GM04503 (cell line): ENCODE measurements at places on chromosomes 1 and 21.

DNA sequence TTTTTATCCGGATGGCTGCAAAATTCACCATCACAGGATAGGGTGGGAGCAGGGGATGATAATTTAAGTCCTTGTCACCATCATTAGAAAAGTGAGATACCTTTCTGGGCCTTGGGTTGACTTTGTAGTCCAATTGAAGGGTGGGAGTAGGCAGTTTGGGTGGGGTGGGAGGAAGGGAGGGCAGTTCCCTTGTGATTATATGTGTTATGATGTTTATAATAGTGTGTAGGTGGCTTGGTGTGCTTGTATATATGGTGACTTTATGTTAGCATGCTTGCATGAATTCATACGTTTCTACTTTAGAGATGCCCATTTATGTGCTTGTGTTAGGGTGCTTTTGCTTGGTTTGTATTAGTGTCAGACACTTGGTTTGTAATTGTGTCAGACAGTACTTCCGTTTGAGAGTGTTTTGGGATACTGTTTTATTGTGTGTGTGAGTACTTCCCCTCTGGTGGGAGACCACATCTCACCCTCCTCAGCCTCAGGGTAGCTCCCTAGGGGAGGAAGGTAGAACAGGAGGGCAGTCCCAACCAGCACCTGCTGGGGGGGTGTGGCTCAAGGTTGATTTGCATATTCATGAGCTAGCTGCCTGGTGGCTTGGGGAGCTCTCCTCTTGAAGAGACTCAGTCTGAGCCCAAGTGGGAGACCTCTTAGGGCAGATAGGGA is 6.3 kb upstream of the POU3F1 start:
- no peak for DNase-seq

DNA sequence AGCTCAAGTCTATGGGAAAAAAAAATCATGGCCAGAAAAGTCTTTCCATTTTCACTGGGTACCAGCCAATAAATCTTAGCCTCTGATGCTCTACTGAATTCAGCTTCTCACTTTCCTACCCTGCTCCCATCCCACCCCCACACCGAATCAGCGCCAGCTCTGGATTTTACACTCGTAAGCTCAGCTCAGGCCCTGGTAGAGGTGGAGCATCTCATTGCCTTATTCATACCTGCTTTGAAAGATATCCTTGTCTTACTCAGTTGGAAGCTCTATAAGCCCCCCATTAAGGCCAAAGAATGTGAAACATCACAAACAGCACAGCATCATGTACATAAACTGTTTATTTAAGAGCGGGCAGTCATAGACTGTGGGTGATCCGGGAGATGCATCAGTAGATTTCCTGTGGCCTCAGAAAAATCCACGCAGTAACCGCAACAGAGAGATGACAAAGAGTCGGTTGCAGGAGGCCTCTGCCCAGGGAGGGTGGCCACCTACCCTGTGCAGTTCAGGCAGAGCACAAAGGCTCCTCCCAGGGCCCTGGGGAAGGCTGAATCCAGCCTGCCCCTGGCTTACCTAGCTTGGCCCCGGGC is 36.4 kb upstream of the ETS2 start:
- DNase-seq, result no peak

GRCh38 chr1:215022741-215023141 is 59.8 kb upstream of the KCNK2 start:
- DNase-seq, result peak; percentile 86

GRCh38 chr1:22710701-22711049 is at the start of gene EPHB2:
Gene EPHB2 (plus strand): TSS chr1:22710839. CDS start chr1:22710983, 144 bp downstream.
- no peak for DNase-seq

- DNase-seq, result no peak
Observed at GRCh38 chr1:23371987-23372880, 2.6 kb upstream of the ZNF436 start.

DNA sequence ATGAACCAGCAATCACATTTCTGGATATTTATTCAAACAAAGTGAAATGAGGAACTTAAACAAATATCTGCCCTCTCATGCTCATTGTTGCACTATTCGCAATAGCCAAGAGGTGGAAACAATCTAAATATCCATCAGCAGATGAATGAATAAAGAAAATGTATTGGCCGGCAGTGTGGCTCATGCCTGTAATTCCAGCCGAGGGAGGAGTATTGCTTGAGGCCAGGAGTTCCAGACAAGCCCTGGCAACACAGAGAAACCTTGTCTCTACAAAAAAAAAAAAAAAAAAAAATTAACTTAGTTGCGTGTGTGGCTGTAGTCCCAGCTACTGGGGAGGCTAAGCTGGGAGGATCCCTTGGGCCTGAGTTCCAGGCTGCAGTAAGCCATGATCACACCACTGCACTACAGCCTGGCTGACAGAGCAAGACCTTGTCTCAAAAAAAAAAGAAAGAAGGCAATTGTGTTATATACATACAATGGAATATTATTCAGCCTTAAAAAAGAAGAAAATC is 191.4 kb downstream of the AKT3 start:
- DNase-seq, result no peak

DNA sequence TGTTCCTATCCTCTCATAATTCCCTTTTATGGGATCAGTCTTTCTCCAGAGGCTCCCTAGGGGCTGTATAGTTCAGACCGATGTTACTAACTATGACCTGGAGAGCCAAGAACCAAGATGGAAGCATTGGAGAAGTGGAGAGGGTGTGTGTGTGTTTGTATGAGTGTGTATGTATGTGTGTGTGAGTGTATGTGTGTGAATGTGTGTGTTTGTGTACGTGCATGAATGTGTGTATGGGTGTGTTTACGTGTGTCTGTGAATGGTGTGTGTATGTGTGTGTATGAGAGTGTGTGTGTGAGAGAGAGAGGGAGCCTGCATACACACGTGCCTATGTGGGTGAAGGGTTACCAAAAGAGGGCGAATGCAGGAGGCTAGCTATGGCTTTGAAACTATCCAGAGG is 4.9 kb downstream of the MYBPHL start:
- no peak for DNase-seq

DNA sequence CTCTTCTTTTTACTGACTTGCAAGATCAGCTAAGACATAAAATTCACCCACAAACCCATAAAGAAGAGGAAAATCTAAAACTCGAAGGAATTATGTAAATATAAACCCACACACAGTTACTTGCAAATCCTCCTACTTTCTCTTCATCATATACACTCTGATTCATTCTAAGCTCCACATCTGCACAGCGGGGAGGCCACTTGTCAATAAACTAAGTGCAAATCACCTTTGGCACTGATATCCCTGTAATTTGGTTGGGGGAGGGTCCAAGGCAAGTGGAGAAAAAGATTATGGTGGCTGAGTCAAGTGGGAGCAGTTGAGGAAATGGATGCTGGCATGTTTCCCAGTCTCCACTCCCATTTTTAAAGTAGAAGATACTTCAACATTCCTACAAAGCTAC is 596.5 kb downstream of the MATN1 start:
- DNase-seq, result no peak

DNA sequence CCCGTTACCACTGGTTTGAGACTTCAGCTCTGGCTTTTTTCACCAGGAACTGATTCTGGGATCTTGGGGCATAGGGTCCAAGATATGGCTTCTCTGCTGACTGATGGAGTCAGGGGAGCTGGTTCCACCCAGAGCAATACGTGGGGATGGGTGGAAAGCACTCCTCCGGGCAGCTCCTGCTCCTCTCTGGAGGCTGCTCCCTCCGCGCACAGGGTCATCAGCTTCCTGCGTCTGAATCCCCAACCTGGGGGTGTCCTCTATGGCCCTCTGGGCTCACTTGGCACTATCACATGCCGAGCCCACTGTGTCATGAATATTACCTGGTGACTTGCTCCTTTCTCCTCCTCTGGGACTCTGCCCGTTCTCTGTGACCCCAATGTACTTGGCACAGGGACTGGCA is 405.4 kb upstream of the VAMP3 start:
- no peak for DNase-seq
